Stimulated activated CD8-positive, alpha-beta memory T cell treated with anti-CD3 and anti-CD28 coated beads, Interleukin-12 subunit alpha, Interleukin-12 subunit beta, amount 100 ng/mL, for 1 hour (primary cell): ENCODE measurements at places on chromosomes 3 and 15.

- no peak for DNase-seq
Measured at GRCh38 chr3:118080889-118081288, 953.8 kb downstream of the IGSF11 start.

- no peak for DNase-seq
Measured at GRCh38 chr3:108462899-108463298, 47.5 kb downstream of the MYH15 start.

DNA sequence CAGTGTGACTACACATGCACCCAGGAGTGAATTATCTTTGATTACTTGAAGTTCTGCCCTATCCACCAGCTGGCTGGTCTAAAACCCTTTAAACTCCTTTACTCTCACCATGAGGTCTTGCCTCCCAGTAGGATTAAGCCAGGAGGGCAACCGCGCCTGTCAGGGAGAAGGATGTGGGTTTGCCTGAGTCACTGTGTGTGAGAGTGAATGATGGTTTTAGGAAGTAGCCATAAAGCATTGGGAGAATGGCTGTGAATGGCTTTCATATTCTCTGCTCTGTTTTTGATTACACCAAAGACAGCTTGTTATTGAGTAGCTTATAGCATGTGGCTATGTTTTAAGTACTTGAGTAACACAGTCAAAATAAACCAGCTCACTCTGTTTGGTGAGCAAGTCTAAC lies 637.7 kb upstream of the TBL1XR1 start:
- no peak for DNase-seq

DNA sequence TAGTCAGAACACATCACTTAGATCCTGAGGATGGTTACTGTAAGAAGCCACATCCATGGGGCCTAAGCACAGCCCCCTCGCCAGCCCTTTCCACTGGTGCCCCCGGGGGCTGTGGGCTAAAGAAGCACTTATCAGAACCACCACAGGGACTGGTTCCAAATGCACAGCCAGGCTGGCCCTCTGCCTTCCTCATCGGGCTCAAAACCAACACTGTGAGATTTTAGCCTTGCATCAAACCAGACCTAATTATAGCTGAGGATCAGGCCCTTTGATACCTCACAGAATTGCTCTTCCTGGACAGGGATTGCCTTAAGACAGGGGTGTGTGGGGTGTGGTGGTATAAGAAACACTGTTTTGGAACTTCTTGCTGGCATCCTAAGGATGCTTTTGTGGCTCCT lies 23.7 kb downstream of the SRPRB start:
- DNase-seq = no peak

- DNase-seq = no peak
Measured at GRCh38 chr3:67381667-67382272, 272.6 kb downstream of the SUCLG2 start.

GRCh38 chr3:104145164-104145563 lies 1221.5 kb upstream of the ALCAM start:
- no peak for DNase-seq

- no peak for DNase-seq
Measured at GRCh38 chr3:156630773-156631093, 43.7 kb upstream of the TIPARP start.

- no peak for DNase-seq
Measured at GRCh38 chr3:113501597-113501996, 13.4 kb downstream of the SPICE1 start.

DNA sequence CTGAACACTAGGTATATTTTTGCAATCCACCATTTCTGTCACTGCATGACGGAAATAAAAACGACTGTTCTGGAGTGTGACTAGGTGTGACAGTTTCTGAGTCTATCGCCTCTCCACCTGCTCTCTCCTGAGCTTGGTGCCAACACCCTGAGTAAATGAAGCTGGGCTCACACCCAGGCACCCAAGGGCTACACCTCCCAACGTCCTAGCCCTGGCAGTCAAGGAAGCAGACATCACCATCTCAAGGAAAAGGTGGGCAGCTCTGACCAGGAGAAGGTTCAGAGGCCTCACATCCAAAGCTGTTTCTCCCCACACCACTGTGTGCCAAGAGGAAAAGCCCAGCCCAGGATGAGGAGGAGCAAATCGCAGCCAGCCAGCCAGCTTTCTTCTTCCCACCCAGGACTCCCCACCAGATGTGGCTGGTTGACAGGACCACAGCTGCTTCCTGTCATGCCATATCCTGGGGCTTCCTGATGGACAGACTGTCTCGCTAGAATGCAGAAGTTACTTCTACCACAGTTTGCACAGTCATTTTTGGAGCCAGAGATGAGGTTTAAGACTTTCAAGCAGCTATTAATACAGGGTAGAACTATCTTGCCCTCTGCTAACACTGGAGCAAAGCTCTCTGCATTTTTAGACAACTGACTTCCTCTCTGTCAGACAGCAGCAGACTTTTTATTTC lies 3.3 kb downstream of the SCAMP2 start:
- no peak for DNase-seq

GRCh38 chr3:129336093-129336706 lies 57.5 kb downstream of the HMCES start:
- DNase-seq = no peak

DNA sequence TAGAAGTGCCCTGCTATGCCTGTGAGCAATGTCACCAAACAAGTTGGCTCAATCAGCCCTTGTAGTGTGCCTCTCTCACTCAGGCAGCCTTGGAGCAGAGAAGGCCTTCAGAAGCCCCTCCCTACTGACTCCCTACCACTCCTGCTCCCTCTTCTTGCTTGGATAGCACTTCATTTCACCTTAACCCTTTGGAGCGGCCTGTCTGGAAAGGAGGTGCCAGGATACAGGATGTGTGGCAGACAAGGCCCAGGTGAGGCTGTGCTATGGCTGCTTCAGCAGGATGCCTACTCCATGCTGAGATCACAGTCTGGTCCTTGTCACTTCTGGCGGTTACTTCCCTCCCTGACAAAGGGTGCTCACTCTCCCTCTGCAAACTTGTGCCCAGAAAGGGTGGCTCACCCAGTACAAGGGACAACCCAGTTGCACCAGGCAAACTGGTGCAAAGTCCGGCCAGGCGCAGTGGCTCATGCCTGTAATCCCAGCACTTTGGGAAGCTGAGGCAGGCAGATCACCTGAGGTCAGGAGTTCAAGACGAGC lies 1.1 kb downstream of the MON1A start:
- no peak for DNase-seq
